ENCODE measurements at places on chromosomes 12 and 14.

- peak; percentile 55 for DNase-seq
These were observed 920 bp downstream of the CDK17 start for GRCh38 chr12:96399120-96399918.

GRCh38 chr12:6059860-6060565 is 64.5 kb downstream of the VWF start:
- no peak for DNase-seq

GRCh38 chr12:130212384-130212989 is 50.2 kb downstream of the FZD10 start:
- DNase-seq = no peak

DNA sequence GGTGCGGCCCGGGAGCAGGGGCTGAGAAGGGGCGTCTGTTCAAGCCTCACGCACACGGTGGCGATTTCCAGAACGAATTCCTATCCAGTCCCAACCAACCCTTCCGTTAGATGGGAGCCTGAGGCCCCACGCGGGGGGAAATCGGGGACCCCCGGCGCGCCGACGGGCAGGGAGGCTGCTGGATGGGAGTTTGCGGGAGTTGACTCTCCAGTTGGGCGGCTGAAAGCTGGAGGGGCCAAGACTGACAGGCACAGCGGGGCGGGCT is 9.8 kb downstream of the EXOC3L4 start:
- no peak for DNase-seq

DNA sequence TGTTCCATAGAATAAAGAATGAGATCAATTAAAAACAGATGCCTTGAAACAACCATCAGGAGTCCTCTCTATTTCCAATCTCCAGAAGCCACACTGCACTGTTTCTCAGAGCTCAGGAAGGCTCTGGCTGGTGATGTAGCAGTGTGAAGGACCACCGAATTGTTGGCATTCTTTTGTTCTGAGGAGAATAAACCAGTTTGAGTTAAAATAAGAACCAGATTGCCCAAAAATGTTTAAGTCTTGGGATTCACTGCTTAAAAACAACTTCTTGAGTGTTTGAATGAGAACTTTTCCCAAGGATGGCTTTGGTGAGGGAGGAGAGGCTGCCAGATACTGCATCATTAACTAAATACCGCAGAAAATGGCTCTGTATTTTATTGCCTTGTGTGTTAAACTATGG is 341.2 kb downstream of the C12orf75 start:
- DNase-seq = no peak

GRCh38 chr14:64653900-64654245 is 50.4 kb upstream of the PLEKHG3 start:
- no peak for DNase-seq

DNA sequence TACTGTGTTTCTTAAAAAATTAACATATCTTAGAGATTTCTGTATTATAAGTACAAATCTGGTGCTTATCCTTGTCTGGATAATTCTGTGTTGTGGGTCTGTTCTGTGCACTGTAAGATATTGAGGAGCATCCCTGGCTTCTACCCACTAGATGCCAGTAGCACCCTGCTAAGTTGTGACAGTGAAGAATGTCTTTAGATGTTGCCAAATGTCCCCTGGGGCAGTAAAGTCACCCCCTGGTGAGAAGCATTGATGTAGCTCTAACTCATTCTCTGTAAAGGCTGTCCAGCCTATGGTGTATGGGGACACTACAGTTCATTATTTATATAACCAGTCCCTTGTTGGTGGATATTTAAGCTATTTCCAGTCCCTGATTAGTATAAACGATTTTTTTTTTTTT is 31.4 kb downstream of the MAP1LC3B2 start:
- DNase-seq = no peak

DNA sequence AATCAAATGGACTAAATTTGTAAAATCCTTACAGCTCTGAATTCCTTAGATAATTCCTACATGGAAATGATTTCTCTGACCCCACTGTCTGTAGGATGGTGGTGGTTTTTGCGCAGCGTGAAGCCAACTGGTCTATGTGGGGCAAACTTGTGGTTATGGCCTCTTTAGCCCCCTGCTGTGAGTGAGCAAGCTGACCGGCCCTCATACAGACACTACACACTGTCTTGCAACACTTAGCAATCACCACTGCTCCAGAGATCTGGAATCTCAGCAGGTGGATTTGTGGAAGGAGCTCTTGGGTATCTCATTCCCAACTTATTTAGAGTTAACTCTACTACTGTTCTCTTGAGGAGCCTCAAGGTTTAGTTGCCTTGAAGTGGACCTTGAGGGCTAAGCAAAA is 70.2 kb downstream of the SCN8A start:
- no peak for DNase-seq

DNA sequence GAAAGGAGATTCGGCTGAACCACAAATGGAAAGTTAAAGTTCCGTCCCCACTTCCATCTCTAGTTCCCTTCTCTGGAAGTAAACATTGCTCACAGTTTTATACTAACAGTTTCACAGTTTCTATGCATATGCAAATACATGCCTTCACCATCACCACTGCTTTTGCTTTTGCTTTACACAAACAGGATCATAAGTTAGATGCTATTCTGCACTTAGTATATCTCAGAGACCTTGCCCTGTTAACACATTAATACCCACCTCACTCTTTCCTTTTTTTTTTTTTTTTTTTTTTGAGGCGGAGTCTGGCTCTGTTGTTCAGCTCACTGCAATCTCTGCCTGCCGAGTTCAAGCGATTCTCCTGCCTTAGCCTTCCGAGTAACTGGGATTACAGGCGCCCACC is 890 bp downstream of the TEP1 start:
- DNase-seq = no peak

DNA sequence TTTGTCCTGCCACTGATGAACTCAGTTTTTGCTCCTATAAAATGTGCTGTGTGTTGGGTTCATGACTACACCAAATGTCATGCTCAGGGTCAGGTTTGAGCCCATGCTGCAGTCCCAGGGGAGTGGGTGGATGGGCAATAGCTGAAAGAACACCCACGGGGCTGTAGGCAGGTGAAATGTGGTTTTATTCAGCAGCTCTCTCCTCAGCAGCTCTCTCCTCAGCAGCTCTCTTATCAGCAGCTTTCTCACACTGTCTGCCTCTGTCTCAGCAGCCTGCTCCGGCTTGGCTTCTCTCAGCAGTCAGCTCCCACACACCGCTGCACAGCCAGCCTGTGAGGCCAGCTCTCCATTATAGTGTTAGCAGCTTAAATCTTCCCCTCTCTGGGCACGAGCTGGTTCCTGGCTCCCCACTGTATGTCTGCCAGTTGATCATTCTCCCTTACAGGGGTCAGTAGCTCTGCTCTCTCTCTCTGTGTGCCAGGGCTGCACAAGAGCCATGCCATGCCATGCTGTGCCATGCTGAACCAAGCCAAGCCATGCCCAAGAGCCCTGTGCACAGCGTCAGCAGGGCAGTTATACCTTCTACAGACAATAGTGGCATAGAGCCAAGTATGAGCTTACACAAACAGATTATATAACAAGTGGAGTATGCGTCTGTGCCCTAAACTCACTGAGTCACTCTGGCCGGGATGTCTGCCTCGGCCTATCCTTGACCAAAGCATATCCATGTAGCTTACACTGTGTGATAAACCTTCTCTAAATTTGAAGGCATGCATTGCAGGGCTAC is 303.3 kb upstream of the TMPO start:
- no peak for DNase-seq

- DNase-seq = no peak
These were observed 19.0 kb downstream of the KLRB1 start for GRCh38 chr12:9588749-9589148.
